ENCODE measurements at places on chromosomes 7 and 10.

DNA sequence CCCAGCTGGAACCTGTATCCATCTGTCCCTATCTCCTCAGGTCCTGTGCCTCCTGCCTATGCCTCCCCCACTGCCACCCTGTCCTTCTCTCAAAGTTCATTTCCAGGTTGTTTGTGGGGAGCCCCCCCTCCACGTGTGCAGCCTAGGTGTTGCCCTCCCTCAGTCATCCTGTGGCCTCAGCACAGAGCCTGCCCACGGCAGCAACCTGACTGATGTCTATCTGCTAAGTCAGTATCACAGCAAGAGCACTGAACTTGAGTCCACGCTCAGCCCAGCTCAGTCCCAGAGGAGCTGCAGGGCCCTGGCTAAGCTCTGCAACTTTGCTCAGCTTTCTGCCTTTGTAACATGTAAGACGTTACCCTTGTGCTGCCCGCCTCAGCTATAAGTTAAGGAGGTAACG lies 28.7 kb downstream of the FAM53B start:
- no peak for DNase-seq

- DNase-seq, result no peak
Measured at GRCh38 chr7:15916681-15917380, 230.3 kb upstream of the MEOX2 start.

DNA sequence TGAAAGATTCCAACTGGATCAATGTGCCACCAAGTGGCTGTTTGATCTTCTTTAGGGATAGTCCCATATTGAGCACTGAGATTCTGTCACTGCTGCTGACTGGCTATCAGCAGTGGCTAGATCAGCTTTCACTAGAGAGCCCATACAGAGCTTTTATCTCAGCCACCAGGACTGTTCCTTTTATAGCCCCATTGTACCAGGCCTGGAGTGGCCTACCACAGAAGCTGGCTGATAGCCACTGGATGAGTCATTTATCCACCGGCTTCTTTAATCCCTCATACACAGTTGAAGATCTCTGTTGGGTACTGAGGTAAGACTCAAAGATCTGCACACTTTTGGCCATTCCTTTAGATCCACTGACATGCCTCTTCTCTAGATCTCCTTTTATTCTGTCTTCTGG lies 1101.1 kb downstream of the SORCS3 start:
- DNase-seq, result no peak

GRCh38 chr10:121926671-121927317 lies 1.0 kb downstream of the ATE1 start:
- DNase-seq, result no peak

DNA sequence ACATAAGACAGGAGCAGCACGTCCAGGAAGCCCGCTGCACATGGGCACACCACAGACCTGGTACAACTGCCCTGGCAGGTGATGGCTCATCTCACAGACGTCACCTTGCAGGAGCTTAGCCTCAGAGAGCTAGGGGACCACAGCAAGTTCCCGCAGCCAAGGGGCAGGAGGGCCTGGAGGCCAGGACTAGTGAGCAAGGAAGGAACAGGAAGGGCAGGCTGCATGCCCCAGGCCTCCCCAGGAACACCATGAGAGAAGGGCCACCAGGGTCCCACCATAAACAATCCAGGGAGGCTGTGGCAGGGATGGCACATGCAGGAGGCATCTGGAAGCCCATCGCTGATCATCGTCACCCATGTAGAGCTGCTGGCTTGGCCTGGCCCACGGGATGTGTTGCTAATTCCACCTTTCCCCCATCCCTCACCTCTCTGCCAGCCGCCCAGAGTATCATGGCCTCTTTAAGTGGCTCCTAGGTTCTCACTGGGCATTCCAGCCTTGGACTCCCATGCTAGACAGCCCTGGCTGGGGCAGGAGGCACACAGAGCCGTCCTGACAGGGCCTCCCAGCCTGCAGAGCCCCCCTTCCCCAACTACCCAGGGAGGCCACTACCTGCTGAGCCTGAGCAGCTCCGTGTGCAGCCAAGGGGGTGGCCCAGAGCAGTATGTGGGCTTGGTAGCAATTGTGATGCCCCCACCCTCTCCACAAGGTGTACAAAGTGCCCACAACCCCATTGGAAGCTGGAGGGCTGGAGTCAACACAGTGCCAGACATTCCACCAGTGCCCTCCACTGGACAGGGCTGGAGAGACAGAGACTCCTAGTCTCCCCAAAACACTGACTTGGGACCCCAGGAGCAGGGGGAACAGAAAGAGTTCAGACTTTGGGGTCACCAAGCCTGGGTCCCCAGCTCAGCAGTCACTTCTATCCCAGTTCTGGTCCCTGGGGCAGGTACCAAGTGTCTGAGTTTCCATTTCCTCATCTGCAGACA lies 35.5 kb downstream of the GRID1 start:
- no peak for DNase-seq

GRCh38 chr7:36602934-36603887 lies 121.1 kb downstream of the AOAH start:
- no peak for DNase-seq

GRCh38 chr10:1644191-1644711 lies 93.1 kb downstream of the ADARB2 start:
- no peak for DNase-seq

DNA sequence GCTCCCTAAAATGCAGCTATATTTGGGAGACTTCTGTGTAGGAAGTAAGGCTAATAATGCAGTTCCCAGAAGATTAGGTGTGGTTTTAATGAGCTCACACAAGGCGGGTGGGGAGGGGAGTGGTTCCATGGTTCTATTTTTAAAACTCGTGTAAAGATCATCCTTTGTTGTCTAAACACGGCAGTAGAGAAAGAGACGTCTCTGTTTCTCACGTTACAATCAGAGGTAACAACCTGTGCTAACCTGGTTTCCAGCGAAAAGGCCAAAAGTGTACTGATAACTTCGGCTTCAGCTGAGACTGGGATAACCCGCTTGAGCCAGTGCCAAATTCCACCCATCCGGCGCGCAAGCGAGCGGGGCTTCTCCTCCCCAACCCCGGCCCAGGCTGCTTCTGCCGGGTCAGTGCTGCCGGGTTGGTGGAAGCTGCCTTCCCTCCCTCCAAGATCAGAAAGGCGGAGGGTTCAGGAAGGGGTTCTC lies 2.5 kb upstream of the MAP3K8 start:
- DNase-seq, result no peak

DNA sequence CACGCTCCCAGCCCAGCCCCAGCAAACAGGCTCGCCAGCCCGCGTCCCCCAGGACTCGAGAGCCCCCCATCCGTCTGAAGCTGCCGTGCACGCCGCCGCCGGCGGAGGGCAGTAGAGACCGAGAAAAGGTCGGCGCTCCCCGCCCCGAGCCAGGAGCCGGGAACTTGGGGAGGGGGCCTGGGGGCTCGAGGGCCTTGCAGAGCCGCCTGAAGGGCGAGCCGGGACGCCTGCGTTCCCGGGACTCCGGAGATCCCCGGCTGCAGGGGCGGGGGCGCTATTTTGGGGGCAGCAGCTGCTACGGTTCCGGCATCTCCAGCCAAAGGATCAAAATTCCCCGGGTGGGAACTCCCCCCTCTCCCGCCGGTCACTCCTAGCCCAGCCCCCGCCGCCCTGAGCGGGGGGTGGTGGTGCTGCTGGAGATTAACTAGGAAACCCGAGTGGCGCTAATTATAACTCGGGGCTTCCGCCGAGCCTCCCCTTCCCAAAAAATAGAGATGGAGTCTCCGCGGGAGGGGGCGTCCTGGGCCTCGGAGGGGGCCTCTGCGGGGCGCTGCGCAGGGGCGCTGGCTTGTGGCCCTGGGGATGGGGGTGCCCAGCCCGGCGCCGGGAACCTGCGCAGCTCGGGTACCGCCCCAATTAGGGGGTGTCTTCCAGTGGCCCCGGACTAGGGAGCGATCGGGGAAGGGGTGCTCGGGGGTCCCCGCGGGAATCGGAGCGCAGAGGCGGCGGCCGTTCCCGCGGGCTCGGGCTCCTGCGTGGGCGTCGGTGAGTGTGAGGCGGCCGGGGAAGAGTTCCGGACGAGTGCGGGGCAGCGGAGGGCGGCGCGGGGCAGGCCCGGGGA lies 608 bp downstream of the ACHE start:
- peak; percentile 62 for DNase-seq

- DNase-seq, result no peak
Measured at GRCh38 chr10:110684800-110685446, 40.8 kb downstream of the RBM20 start.

Data from stimulated activated CD4-positive, alpha-beta T cell treated with anti-CD3 and anti-CD28 coated beads, Interleukin-12 subunit alpha, Interleukin-12 subunit beta, amount 100 ng/mL, for 4 hours (primary cell).